ENCODE measurements at places on chromosomes 6 and 20.

GRCh38 chr6:30893666-30894065 is 9.3 kb downstream of the DDR1 start:
- no peak for DNase-seq

- DNase-seq = no peak
Measured at GRCh38 chr6:6164367-6164766, 156.1 kb downstream of the F13A1 start.

DNA sequence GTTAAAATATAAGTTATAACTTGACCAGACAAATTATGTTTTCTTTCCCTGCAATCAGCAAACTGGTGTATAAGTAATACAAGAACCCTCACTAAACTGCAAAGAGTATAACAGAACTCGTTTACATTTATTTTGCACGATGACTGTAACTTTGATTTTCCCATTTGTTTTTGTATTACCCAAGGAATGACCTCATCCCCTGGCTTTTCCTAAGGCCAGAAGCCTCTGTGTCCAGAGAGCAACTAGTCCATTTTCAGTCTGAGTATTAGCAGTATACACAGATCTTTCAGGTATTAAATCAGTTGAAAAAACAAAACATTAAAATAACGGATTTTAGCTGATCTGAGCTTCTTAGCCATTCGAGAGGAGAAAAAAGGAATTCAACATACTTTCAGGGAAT is 17.2 kb downstream of the COL19A1 start:
- DNase-seq = peak; percentile 63

DNA sequence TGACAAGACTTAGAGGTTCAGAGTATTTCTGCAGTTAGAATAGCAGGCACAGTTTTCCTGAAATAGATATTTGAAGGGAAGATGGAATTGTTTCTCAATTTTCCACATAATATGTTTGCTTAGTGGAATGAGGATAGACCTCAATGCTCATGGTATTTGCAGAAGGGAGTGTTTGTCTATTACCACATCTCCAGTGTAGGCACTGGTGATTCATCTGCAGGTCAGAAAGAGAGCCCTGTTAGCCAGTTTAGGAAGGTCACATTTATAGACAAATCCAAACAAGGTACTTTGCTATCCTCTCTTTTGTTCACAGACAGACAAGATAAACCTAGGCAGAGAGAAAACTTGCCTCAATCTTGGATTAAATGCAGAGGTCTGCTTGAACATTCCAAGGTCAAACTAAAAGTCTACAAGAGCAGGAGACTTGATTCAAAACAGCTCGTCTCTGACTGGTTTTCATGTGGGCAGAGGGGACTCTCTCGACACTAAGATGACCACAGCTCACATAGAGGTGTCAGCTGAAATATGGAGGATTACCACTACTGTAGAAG is 22.8 kb downstream of the ISM1 start:
- no peak for DNase-seq

GRCh38 chr20:39117491-39117890 is 155.3 kb downstream of the DHX35 start:
- peak; percentile 44 for DNase-seq

GRCh38 chr20:62668441-62669027 is 26.2 kb downstream of the SLCO4A1 start:
- peak; percentile 80 for DNase-seq

GRCh38 chr6:44672086-44672485 is 284.6 kb downstream of the CDC5L start:
- DNase-seq = no peak

DNA sequence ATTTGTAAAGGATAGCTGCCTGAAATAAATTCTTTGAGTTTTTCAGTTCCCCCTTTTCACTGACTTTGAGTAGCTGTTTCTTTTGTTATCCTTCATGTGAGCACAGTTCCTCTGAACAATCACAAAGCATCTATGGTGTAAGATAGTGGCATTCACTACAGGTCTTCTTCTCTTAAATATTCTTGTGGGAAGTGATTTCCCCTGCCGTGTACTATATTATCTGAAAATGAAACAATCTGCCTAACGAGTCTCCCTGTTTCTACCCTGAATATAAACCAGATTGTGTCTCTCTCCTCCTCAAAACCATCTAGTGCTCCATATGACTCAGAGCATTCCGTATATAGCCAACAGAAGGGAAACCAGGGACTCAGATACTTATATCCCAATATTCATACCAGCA is 380.1 kb upstream of the SOX4 start:
- no peak for DNase-seq

DNA sequence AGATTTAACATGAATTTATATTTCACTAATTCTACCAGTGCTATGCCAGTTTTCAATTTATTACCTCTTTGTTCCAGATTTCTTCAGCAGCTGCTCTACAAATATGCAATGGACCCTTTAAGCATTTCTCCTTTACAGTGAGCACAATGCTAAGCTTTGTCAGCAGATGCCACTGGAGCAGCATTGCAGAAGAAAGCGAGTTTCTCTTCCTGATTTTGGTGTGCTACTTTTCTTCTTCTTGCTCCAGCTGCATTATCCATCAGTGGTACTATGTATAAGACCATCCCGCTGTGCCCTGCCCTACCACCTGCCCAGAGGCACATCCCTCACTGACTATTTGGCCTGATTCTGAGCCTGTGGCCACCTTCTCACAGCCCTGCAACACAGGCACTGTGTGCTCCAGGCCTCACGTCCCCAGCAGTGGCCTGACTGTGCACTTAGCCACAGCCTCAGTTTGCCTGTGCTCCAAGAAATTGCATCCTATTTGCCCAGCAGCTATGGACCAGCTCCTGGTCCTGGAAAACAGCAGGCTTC is 84.1 kb downstream of the TNFAIP3 start:
- no peak for DNase-seq

DNA sequence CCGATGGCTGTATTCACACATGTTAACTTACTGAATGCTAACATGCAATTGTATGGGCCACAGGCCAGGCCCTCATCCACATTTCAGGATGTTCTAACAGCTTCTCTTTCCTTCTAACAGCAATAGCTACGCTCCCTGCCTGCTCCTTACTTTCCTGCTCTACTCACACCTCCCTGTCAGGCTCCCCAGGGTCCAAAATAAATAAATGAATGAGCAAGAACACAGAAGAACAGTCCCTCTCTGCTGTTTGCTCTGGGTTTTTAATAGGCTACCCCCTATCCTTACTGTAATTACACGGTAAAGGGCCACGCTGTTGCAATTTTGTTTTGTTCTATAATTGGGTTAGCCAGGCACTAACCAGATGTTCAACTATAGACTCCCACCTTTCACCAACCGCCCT is 135.6 kb downstream of the GMDS start:
- no peak for DNase-seq

GRCh38 chr6:152094992-152095592 is 287.6 kb downstream of the ESR1 start:
- DNase-seq = peak; percentile 97

- peak; percentile 37 for DNase-seq
Measured at GRCh38 chr20:6811262-6812035, 44.0 kb downstream of the BMP2 start.

DNA sequence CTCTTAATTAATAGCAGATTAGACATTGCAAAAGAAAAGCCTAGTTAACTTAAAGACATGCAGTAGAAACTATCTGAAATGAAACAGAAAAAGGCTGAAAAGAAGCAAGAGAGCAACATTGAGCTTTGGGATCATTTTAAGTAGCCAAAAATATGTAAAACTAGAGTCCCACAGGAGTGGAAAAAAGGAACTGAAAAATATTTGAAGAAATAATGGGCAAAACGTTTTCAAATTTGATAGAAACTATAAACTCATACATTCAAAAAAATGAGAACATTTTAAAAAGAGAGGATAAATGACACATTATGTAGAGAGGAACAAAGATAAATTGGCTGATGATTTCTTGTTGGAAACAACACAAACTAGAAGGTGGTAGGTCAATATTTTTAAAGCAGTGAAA is 166.1 kb upstream of the AKAP12 start:
- DNase-seq = no peak

DNA sequence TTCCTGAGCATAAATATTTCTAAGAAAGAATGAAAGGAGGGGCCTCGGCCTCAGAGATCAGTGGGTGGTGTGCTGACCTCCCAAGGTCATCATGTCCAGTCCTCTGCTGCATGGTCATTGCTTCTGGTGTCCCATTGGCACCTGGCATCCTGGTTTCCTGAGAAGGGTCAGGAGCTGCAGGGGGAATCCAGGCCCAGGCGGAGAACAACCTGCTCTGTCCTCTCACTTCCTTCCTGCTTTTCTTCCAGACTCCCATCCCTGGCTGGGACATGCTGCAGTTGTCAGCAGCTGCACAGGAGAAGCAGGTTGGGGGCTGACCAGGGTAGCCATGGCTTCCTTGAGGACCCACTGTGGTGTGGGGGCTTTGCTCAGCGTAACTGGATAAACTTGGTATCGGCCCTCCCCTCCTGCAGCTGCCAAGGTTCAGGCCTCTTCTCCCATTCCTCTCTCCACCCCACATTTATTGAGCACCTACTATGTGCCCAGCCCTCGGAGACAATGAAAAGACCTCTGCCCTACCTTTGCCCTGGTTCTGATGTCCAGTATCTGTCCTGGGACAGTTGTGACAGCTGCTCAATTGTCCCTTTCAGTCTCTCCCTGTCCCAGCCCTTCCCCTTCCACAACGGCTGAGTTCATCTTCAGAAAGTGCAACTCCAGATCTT is 155.2 kb downstream of the CEBPB start:
- no peak for DNase-seq

- DNase-seq = peak; percentile 62
Measured at GRCh38 chr6:170178561-170179477, 112.1 kb downstream of the DLL1 start.

DNA sequence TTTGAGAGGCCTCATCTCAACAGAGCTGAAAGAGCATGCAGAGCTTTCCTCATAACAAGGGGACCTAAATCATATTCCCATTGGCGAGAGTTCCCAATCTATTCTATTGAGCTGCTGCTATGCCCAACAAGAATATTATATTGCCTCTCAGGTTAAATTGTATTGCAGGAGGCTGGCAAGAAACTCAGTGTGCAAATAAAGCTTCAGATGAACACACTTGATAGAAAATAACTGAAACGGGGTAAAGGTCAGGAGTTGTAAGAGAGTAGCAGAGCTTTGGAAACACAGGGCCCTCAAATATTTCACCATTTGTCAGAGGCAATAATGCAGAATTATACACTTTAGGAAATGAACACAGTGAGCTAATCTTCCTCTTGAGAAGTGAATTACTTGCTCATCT is 364.3 kb upstream of the SPTLC3 start:
- no peak for DNase-seq

DNA sequence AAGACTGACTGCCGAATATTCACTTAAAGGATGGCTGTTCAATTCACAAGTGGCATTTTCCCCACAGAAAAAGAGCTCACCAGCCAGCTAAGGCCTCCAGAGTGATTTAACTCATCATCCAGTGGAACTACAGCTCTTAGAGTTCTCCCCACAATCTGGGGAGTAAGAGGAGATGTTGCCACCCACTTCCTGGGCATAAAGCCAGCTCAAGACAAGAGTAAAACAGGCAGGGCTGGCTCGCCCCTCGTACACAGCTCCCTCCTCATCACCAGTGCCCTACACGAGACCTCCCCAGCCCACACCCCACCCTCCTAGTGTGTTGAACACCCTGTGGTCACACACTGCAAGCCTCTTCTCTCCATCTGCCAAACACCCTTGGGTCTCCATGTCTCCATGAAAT is 47.2 kb upstream of the IPCEF1 start:
- DNase-seq = peak; percentile 49

DNA sequence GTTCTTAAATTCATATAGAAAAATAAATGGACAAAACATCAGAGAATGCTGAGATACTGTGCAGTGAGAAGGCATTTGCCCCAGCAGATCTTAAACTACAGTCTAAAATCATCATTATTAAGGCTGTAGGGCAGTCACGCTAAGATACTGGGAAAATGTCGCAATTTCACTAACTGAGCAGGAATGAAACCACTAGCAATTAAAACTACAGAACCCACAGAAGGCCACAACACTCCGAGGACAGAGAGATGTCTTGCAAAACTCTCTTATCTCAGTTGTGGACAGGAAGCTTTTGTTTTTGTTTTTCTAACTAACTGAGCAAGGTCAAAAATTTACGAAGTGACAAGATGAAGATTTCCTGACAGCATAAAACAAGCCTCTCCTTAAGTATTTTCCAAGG is 18.2 kb downstream of the GNAS-AS1 start:
- DNase-seq = no peak

DNA sequence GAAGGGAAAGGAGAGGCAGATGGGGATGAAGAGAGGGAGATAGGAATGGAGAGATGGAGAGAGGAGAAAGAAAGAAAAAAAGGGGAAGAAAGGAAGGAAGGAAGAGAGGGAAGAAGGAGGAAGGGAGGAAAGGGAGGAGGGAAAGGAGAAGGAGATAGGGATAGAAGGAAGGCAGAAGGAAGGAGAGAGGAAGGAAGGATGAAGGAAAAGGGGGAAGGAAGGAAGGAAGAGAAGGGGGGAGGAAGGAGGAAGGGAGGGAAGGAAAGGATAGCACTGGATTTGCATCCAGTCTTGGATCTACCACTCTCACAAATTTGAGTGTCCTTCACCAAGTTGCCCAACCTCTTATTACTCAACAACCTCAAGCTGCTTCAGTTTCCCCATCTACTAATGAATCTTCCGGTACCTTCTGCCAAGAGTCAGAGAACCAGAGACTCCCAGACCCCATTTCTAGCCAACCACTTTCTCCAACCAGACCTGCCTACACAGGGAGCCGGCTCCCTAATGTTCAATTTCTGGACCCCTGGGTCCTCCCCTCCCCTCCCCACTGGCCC is 79.7 kb upstream of the FOXP4 start:
- peak; percentile 45 for DNase-seq

DNA sequence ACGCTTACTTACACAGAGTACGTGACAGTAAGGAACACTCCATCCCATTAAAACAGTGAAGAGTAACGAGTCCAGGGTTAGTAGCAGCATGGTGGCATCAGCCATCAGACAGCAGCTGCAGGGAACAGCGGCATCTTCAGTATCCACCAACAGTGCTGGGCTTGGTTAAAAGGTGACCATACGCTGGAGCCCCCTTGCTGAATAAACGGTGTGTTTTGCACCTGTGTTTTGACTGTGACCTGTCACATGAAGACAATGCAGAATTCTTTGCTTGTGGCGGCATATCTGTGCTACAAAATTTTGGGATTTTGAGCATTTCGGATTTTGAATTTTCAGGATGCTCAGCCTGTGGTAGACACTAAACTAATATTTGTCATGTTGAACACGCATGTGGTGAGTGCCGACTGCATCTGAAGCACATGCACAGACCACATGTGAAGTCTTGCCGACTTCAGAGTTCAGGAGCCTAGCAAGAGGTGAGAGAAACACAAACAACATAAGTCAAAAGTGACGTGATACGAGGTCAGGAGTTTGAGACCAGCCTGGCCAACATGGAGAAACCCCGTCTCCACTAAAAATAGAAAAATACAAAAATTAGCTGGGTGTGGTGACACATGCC is 69.3 kb upstream of the FRMD1 start:
- no peak for DNase-seq

- DNase-seq = peak; percentile 80
Measured at GRCh38 chr6:13908955-13909381, 15.8 kb upstream of the RNF182 start.

DNA sequence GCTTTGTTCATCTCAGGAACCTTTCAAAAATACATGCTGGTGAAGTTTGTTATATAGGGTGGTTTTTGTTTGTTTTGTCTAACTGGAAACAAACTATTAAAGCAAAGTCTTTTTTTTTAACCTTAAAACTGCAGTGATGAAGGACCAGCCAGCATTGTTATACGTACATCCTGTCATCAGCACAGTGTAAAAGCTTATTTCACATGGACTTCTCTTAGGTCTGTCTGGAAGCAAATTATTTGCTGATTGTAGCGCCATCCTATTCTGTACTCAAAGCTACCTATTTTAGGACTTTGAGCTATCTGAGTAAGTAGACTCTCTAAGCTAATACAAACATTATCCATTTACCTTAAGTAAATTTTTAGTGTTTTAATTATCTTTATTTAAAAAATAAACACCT is 61.7 kb downstream of the SNX9 start:
- DNase-seq = no peak

- peak; percentile 20 for DNase-seq
Measured at GRCh38 chr20:63738687-63739129, 868 bp upstream of the SLC2A4RG start.

Measured in cardiac fibroblast (primary cell).